Eye (tissue), 1 donor: ENCODE measurements at places on chromosomes 1 and 21.
A peak's percentile ranks its signal among the peaks of the same experiment; 100 is the strongest.

DNA sequence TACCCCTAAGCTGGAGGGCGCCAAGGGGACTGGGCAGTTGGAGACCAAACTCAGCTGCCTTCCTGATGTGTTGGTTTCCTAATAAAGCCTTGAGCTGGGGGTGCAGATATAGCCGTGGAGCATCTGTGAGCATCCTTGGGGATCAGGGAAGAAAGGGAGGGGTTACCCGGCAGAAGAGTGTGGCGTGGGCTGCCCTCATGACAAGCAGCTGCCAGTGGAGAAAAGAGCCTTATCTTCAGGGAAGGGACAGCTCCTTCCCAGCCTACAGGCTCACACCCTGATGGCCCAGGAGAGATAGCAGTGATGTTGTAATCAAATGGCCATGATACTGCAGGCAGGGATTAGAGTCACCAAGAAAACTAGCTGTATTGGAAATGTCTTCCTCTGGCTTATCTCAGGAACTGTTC, 10.8 kb upstream of the NFASC start:
- peak; percentile 56 for DNase-seq

DNA sequence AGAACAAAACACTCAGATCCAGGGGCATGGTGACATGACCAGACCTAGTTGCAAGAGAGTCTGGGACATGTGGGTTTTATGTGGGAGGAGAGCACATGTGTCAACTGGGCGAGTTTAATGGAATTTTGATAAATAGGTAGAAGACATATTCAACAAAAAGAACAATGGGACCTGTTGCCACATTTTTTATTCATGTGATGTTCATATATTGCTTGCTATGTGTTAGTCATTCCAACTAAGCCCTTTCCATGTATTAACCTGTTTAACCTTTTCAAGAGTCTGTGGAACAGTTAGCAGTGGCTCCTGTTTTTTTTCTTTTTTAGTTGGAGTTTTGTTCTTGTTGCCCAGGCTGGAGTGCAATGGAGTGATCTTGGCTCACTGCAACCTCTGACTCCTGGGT, 30.1 kb upstream of the CSF3R start:
- DNase-seq, result no peak

- DNase-seq, result peak; percentile 35
Observed at GRCh38 chr1:95396557-95396956, 162.5 kb downstream of the RWDD3 start.

DNA sequence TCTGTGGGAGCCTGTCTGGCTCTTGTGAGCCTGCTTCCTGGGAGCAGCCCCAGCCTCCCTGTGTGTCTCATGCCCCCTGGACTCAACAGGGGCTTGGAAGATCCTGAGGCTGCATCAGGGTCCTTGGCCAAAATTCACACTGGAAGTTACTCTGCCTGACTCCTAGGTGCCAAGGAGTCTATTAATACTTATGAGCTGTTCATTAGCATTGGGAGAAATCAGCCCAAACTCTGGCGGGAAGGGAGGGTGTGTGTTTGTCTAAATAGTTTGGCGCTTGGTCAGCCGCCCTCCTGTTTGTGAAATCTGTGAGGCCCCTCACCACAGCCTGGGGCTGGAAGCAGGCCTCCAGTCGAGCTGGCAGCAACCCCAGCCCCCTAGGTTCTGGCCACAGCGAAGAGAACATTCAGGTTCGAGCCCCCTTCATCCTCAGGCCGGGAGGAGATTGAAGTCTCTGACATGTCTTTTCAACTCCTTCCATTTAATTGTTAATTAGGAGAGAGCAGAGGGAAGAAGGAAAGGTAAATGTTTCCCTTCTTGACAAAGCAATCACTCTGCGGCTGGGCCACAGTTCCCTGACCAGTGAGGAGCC, 82.1 kb upstream of the F3 start:
- DNase-seq, result no peak

GRCh38 chr1:214850432-214851050, 232.0 kb upstream of the KCNK2 start:
- no peak for DNase-seq

- DNase-seq, result no peak
Observed at GRCh38 chr1:190699165-190699564, 221.5 kb upstream of the BRINP3 start.

GRCh38 chr1:177865807-177866206, 104.1 kb downstream of the SEC16B start:
- DNase-seq, result no peak

GRCh38 chr1:63888984-63889383, 115.2 kb downstream of the ROR1 start:
- no peak for DNase-seq

DNA sequence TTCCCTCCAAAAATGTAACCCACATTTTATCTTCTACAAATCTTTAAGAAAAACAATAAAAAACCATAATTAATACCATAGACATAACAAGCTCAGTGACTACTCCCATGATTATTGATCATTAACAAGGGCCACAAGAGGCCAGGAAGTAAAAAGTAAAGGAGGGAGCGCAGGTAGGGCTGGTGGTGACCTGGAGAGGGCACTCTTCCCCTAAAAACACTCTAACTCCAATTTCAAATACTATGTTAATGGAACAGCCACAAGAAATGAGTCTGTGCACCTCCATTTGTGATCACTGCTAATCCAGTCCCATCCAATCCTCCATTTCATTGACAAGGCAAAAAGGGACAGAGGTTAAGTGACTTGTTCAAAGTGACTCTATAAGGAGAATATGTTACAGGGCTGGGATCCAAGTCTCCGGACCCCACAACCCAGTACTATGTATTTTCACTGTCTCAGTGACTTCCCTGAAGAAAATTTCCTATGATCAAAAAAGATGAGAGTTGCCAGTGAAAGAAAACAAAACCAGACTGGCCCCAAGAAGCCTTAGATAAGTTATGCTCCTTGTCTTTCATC, 41.2 kb upstream of the CFAP298 start:
- DNase-seq, result peak; percentile 35

GRCh38 chr1:11342621-11343032, 69.6 kb downstream of the UBIAD1 start:
- peak; percentile 81 for DNase-seq

DNA sequence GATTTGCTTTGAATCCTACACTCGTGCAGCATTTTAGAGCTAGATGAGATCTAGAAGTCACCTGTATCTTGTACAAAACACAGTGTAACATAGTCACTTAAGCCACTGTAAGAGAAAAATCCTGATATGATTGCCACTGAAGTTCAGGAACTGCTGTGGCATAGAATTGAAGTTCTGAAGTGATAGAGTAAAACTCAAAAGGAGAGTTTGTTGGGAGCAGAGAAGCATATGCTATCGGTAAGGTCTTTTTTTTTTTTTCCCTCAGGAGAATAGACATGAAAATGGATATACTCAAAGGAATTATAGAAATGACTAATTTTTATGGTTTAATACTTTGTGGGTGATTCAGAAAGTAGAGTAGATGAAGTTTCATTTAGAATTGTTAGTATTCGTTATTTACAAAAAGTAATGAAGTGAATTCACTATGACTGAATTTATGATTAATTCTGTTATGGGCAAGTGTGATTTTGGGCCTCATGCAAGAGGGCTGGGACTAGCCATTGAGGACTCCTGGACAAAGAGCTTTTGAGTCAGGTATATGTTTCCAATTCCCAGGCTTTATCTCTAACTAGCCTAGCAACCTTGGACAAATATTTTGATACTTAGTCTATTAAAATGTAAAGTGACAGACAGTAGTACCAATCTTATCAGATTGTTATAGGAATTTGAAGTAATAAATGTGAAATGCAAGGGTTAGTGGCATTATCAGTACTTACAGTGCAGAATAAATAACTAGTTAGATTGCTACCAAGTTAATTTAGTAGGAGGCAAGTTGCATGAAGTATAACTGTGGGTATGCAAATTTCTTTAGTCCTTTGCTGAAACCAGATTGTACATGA, 3.1 kb downstream of the KCTD3 start:
- no peak for DNase-seq

- DNase-seq, result no peak
Observed at GRCh38 chr1:201653883-201654282, 115.0 kb downstream of the NAV1 start.

DNA sequence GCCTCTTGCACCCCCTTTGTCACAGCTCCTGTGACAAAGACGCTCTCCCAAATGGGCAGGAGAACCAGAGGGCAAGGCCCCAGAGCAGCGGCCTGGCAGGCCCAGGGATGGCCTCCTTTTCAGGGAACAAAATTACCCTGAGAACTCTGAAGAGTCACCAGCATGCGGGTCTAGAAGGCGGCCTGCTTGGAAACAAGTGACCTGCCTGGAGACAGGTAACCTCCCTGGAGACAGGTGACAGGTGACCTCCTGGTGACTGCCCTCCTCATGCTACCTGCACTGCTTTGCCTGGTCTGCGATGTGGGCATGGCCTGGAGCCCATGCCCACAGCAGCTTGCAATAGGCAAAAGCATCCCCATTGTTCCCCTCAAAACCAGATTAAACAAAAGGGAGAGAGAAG, 86.5 kb upstream of the ZC3H12A start:
- no peak for DNase-seq

DNA sequence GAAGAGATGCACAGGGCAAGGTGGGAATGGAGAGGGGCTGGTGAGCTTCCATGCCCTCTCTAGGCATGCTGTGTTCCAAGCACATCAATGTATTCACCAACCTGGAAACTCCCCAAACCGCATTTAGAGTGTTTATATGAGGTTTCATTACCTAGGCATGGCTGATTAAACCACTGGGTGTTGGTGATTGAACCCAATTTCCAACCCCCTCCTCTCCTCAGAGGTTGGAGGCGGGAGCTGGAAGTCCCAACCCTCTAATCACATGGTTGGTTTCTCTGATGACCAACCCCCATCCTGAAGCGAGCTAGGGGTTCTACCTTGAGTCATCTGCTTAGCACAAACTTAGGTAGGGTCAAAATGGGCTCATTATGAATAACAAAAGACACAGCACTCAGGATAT, 3.0 kb upstream of the PPIE start:
- DNase-seq, result no peak

DNA sequence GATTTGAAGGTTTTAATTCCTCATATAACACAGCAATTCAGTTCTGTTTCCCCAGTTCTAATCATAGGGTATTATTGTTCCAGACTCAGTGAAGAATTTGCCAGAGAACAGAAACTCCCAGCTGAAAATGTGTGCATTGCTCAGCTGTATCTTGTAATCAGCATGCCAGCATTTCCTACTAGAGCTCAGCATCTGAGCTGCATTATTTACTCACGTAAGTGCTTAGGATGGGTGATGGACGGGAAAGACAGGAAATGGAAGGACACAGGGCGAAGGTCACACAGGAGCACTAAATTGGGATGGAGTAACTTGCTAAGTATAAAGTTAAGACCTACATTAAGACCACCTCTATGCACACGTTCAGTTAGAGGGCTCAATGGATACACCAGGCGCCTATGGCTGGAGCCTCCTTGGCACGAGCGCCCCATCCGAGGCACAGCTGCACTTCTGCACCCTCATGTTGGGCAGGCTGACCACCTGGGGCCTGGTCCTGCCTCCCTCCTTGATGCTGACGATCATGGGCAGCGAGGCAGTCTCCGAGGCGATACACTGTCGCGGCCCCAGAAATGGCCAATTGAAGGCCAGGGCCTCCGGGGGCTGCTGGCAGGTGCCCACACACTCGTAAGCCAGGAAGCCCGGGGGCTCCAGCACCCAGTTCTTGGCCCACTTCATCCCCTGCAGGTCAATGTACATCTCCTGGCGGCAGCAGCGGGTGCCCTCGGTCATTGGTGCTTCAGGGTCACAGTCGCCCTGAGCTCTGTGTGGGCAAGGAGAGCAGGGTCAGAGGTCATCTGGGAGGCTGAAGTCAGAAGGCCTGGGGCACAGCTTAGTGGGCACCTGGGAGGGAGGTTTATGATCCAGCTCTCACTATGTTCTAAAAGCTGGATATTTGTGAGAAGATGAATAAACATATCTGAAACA, 3.7 kb downstream of the LEFTY2 start:
- DNase-seq, result no peak

DNA sequence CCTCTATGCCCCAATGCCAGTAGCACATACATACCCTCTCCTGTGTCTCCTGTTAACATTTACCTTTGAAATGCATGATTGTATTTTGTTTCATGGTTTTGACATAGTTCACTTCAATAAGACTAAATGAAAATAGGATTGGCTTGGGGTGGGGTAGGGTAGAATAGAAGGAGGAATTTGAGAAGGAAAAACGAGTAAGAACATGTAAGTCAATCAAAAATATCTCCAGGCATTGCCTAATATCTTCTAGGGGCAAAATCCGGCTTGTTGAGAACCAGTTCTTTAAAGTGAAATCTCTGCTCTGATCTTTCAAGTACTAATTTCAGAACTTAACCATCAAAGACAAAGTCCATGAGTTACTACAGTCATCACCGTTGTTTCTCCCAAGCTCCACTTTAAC, 31.8 kb upstream of the RGS2 start:
- no peak for DNase-seq

DNA sequence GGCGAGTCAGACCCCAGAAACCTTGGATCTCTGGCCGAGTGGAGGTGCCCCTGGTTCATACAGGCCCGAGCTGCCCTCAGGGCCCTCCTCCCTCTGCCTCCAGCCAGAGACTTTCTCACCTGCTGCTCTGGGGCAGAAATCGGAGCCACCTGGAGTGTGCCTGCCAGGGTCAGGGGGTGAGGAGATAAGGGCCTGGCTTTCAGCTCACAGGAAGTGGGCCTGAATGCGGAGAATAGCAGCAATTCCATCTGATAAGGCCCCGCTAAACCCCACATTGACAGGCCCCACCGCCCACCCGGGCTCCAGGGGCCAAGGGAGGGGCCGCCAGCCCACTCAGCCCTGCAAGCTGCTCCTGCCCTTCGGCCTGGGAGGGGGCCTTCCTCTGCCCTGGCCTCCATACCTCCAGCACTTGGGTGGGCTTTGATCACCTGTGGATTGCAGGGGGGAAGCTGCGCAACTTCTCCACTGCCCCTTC, 123.7 kb upstream of the ARHGEF16 start:
- no peak for DNase-seq

DNA sequence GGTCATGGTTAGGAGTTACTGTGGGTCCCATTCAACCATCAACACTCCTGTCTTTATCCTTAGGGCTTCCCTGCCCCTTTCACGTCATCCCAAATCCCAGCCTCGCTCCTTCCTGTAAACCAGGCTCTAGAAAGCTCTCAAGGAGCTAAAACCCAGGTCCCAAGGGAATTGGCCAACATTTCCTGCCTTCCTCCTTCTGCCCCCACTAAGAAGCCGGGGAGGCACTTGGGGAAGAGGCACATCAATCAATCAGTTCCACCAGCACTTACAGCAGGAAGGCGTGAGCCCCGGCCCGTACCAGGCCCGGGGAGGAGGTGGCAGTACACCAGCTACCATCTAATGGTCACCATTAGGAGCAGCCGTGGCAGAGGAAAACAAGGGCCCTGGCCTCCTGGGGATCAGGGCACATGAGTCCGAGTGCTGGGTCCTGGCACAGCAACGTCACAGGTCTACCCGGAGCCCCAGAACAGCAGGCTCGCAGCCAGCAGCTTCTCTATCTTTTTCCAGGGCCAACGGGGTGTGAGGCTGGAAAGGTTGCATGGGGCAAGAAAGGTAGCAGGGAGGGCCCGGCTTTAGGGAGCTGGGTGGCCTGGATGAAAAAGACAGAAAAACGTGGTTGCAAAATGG, 108.6 kb downstream of the CASZ1 start:
- peak; percentile 39 for DNase-seq

- no peak for DNase-seq
Observed at GRCh38 chr1:41799205-41799604, 119.5 kb downstream of the HIVEP3 start.
